ENCODE measurements at places on chromosomes 1 and 21. TPM values are rescaled to one million over a fixed set of nuclear protein-coding genes. Genes with fewer than 3 reads are reported as not detected.

- no peaks in the 10 kb centered on the region for H3K4me1 ChIP-seq
- no peaks in the 10 kb centered on the region for H3K36me3 ChIP-seq
- H3K4me3 ChIP-seq: no peak overlapping the region
Measured at GRCh38 chr1:219847215-219847855, 81.0 kb downstream of the SLC30A10 start.

GRCh38 chr1:206029484-206029883 is 5.8 kb upstream of the CTSE start:
- H3K36me3 ChIP-seq: no peaks in the 10 kb centered on the region
- peak; percentile 32 for DNase-seq
- peaks cover 25% of the 10 kb centered on the region for H3K27me3 ChIP-seq

DNA sequence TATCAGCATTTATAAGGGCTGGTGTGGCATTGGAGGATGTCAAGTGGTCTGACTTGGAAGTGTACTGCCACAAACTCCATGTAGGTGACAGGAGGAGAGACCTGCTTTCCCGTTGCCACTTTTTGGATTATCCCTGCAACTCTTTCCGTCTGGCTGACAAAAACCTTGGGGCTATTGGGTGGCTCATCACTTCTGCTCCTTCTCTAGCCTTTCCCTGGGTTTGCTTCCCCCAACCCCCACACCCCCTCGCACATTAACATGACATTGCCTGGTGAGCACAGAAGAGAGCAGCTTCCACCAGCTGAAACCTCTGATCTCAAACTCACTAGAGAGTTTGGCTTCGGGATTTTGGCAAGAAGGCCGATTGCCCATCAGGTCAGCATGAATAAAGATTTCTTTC is 39.2 kb downstream of the PROX1 start:
- peaks cover 67% of the 10 kb centered on the region for H3K4me1 ChIP-seq
- H3K27ac ChIP-seq: peak overlapping the region; percentile 95
- DNase-seq: no peak
- H3K36me3 ChIP-seq: no peaks in the 10 kb centered on the region

GRCh38 chr1:88502886-88503285 is 181.2 kb upstream of the PKN2 start:
- no peaks in the 10 kb centered on the region for H3K4me1 ChIP-seq
- no peaks in the 10 kb centered on the region for H3K36me3 ChIP-seq
- no peak overlapping the region for H3K4me3 ChIP-seq
- no peaks in the 10 kb centered on the region for H3K27me3 ChIP-seq
- H3K27ac ChIP-seq: no peak overlapping the region
- DNase-seq: no peak

DNA sequence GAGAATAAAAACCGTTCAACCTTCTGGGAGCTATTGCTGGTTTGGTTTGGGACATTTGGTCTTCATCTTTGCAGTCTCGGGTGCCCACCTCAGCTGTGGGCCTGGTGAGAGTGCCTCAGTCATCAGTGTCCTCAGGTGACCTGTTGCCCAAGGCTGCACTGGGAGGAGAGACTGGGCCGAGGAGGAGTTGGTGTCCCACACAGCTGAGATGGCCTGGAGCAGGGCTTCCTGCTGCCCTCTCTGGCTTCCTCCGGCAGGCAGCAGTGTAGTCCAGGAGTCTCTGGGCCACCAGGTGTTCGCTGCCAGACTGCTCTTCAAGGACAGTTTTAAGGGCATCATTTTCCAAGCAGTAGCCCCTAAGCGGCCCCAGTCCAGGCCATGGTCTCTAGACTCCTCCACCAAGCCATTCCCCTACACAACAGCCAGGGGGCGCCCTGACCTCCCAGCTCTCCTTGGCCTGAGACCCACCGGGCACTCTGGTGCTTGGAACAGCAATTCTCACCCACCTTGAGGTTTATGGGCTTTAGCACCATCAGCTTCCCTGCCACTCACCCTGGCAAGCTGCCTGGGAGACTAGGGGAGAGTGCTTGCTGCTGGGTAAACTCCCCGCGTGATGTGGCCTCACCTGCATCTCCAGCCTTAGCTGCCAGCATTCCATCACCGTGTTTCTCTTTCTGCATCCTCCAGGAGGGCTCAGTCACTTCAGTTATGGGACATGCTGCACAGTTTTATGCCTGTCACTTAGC is 9.1 kb upstream of the SYTL1 start:
- H3K4me1 ChIP-seq: peaks cover 35% of the 10 kb centered on the region
- peak overlapping the region; percentile 68 for H3K27ac ChIP-seq
- H3K4me3 ChIP-seq: no peak overlapping the region
- DNase-seq: peak; percentile 53

DNA sequence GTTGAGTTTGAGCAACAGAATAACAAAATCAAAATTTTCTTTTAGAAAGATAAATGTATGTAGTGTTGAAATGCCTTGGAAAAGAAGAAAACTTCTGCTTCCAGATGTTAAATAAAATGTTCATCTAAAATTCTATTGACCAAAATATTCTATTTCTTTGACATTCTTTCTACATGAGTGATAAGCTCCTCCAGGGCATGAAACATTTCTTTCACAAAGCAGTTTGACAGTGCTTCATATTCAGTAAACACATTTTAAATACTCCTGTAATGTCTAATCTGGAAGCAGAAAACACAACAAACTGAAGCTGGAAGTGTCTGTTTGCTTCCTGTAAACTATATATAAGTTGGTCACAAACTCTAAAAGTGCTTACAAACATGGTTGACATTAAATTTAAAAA is 61.5 kb downstream of the RGS21 start:
- H3K4me3 ChIP-seq: no peak overlapping the region
- no peak for DNase-seq
- H3K36me3 ChIP-seq: no peaks in the 10 kb centered on the region
- H3K27me3 ChIP-seq: no peaks in the 10 kb centered on the region

The MAB21L3 gene
- not detected for total RNA-seq

The C1orf232 gene
- not detected for total RNA-seq

The F13B gene
- total RNA-seq: not detected

All from left ventricle myocardium inferior (tissue), 1 donor.